ENCODE measurements at places on chromosomes 2 and 18. TPM values are rescaled to one million over a fixed set of nuclear protein-coding genes. Genes with fewer than 3 reads are reported as not detected.

DNA sequence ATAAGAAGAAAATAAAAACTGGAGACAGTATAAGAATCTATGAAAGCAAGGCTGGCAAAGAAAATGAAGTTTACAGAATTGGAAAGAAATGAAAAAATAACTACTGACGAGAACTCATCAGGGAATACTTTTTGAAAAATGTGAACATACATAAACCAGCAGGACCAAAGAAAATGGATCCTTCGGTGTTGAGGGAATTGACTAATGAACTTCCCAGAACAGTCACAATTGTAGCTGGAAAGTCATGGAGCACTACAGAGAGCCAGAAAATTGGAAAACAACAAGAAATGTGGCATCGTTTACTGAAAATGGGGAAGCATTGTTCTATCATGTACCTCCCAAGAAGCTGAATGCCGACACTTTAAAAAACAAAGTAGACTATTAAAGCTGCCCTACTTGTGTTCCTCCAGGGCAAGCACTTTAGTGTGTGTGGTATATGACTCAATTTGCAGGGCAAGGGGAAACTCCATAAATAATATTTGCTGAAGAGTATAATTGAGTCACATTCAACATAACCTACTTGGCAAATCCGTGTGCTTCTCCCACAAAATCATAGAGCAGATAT is 1221.6 kb upstream of the NRXN1 start:
- H3K4me3 ChIP-seq, result no peak overlapping the region
- H3K27me3 ChIP-seq, result no peaks in the 10 kb centered on the region
- no peaks in the 10 kb centered on the region for H3K36me3 ChIP-seq
- no peaks in the 10 kb centered on the region for H3K4me1 ChIP-seq
- no peak overlapping the region for H3K27ac ChIP-seq
- no peak for DNase-seq

GRCh38 chr2:96656540-96656939 is 14.0 kb downstream of the FER1L5 start:
- DNase-seq, result no peak
- no peaks in the 10 kb centered on the region for H3K36me3 ChIP-seq
- H3K4me1 ChIP-seq, result no peaks in the 10 kb centered on the region
- no peak overlapping the region for H3K4me3 ChIP-seq
- H3K27ac ChIP-seq, result no peak overlapping the region

GRCh38 chr2:230658877-230659652 is 53.6 kb upstream of the CAB39 start:
- H3K27ac ChIP-seq, result peak overlapping the region; percentile 99
- peaks cover 66% of the 10 kb centered on the region for H3K4me1 ChIP-seq
- peak overlapping the region; percentile 90 for H3K4me3 ChIP-seq
- no peaks in the 10 kb centered on the region for H3K27me3 ChIP-seq
- peak; percentile 78 for DNase-seq

DNA sequence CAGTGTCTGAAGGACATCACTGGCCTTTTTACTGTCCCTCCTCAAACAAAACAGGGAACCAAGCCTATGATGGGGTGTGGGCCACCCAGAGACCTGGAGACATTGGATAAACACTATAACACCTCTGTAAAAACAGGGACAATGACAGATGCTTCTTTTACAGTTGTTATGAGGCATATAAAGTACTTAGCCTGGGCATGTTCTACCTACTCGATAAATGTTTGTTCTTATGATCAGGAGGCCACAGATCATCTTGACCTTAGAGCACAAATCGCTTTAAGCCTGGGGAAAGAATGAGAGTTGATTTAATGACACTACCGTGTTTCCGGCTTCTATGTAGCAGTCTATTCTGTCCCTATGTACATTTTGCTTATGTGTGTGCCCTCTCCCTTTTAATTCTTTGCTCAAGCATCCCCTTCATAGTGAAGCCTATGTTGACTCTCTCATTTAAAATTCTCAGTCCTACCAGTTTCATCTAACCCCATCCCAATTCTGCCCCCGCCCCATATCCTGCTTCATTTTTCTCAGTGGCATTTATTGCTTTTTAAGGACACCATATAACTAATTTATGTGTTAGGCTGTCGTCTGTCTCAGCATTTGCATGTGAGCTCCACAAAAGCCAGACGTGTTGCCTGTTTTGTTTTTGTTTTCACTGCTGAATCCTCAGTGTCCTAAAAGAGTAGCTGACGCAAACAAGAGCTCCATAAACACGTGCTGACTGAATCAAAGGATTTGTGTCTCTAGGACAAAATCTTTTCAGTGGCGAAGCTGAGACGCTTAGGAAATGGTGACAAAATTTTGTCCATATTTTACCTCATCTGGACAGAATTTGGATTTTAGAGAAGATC is 182.3 kb upstream of the ST6GAL2 start:
- DNase-seq, result no peak
- H3K4me3 ChIP-seq, result no peak overlapping the region
- H3K27ac ChIP-seq, result no peak overlapping the region
- no peaks in the 10 kb centered on the region for H3K27me3 ChIP-seq
- H3K36me3 ChIP-seq, result no peaks in the 10 kb centered on the region

Gene TMEM247
- not detected for total RNA-seq

Gene LGALSL
- 0.31 TPM for total RNA-seq

Gene ST8SIA3
- not detected for total RNA-seq
